NCI-H187 treated with DMSO at 0.1 percent for 48 hours (cell line): ENCODE measurements at places on chromosomes 7 and 10.

- DNase-seq = no peak
Observed at GRCh38 chr10:74623786-74624185, 202.6 kb upstream of the KAT6B start.

- no peak for DNase-seq
Observed at GRCh38 chr7:41955893-41956675, 253.2 kb upstream of the INHBA start.

DNA sequence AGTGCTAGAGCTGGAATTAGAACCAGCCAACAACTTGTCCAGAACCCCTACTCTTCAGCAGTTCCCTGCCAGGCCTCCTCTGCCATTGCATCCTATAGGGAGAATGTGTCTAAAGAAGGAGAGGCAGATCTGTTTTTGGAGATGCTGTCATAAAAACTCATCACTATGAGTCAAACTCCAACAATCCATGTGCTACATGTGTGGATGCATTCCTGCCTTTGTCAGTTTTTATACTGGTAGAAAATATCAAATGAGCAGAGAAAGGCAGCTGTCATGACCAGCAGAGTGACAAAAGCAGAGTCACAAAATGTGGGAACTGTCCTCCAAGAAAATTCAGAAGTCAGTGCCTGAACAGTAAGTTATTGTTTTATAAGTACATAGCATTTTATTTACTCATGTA, 93.0 kb downstream of the ABLIM1 start:
- no peak for DNase-seq

- DNase-seq = no peak
Observed at GRCh38 chr10:119477444-119477843, 65.1 kb downstream of the RGS10 start.

GRCh38 chr10:32955790-32956189, 2.2 kb downstream of the ITGB1 start:
- no peak for DNase-seq

DNA sequence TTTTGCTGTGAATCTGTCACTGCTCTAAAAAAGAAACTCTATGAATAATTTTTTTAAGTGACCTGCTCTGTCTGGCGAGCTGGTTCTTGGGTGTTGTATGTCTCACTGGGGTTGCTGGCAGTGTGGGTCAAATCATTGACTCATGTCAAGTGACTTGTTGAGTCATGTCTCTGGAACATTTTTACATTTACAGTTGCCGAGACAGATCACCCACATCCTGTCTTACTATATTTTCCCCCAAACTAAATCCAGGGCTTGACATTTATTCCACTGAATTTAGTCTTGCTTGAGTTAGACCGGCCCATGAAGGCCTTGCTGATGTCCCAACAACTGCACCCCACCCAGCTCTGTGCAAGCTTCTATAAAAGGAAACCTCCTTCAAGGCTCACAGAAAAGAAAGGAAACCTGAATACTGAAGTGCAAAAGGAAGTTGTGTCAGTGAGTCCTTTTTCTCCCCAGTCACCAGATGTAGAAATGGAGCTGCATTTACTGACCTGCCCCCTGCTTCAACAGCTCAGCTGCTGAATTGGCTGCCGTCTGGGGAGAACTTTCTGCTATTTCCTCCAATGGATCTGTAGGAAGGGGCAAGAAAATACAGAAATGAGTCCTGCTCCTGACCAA, 290.3 kb downstream of the TNS3 start:
- no peak for DNase-seq

GRCh38 chr10:104336821-104337467, 1.3 kb downstream of the ITPRIP start:
- DNase-seq = no peak

DNA sequence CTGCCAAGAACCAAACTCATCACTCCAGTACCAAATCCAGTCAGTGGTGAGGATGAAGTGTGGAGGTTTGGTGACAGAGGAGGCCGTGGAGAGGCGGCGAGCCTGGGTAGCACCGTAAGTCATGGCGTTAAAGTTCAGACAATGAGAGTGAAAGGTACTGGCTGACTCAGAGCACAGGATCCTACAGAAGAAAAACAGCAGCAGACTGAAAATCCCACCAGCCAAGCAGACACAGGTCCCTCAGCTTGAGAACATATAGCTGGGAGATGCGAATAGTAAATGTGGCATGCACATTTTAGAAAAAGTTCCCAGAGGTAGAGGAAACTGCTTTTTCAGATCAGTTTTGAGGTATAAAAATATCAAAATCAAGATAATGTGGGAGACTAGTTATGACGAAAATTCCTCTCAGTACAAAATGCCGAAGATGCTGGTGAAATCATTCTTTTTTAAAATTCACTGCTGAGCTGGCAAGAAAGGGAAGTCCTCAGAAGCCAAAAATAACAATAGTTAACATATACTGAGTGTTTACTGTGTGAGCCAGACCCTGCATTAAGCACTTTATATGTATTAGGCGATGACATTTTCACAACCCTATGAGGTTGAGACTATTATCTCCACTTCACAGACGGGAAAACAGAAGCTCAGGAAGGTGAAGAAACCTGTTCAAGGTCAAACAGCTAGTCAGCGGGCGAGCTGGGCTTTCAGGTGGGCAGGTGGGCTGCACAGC, 20.9 kb downstream of the PARP12 start:
- no peak for DNase-seq

DNA sequence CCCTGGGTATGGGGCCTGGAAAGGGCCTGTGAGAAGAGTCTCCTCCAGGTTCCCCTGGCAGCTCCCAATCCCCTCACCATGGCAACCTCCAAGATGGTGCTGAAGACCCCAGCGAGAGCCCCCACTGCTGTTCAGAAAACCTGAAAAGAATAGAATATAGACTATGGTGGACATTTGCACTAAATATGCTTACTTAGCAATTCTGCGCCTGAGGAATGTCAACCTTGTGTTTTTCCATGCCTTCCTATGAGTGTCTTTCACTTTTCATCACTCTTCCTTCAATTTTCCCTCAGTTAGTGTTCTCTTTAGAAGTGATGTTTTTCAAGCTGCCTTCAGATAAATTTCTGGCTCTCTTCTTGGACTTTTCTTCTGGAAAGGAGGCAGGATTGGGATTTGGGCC, 589.2 kb downstream of the LRMDA start:
- DNase-seq = no peak

GRCh38 chr10:130747356-130747755, 564.2 kb downstream of the TCERG1L start:
- no peak for DNase-seq

- DNase-seq = no peak
Observed at GRCh38 chr10:103673606-103674005, 180.1 kb downstream of the NEURL1 start.
